ENCODE measurements at places on chromosomes 5 and 9. TPM values are rescaled to one million over a fixed set of nuclear protein-coding genes. Genes with fewer than 3 reads are reported as not detected.

DNA sequence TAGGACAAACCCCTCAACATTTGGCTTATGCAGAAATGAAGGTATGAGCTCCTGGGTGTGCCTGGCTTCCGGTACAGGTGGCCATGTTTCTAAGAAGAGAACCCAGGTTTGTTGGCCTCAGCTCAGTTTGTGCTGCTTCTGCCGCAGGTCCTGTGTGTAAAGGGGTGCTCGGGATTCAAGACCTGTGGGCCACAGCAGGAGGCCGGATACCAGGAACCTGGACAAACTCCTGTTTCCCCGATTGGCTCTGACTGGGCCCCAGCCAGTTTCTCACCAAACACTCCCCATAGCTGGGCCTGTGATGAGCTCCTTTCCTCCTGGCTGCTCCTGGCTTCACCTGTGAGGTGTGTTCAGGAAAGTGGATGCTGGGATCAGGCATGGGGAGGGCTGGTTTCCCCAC, 271.2 kb upstream of the IRX2 start:
- H3K4me1 ChIP-seq = no peaks in the 10 kb centered on the region
- no peak for DNase-seq
- no peak overlapping the region for H3K27ac ChIP-seq

- no peaks in the 10 kb centered on the region for H3K36me3 ChIP-seq
- H3K4me3 ChIP-seq = no peak overlapping the region
- H3K4me1 ChIP-seq = no peaks in the 10 kb centered on the region
- DNase-seq = no peak
- no peaks in the 10 kb centered on the region for H3K27me3 ChIP-seq
Observed at GRCh38 chr9:110995420-110996340, 42.6 kb downstream of the LPAR1 start.

GRCh38 chr5:134086943-134087305, 27.6 kb upstream of the TCF7 start:
- no peaks in the 10 kb centered on the region for H3K27me3 ChIP-seq
- no peak overlapping the region for H3K4me3 ChIP-seq
- DNase-seq = peak; percentile 35
- H3K4me1 ChIP-seq = peaks cover 89% of the 10 kb centered on the region

Gene TAS2R1
- not detected for total RNA-seq

DNA sequence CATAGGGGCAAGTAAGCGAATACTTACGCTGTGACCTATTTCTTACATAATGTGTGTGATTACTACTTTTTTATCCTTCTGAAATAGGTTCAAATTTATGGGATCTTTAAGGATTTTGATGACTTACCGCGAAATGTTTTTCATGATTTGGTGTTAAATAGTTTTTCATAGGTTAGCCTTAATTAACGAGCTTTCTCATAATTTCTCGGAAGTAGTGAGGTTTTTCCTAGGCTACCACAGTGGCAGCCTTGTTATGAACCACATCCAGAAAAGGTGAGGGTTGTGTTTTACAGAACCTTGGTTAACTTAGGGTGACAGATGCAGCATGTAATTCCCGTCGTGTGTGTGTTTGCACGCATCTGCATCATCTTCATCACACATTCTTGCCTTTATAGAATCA, 1.3 kb downstream of the SH3GL2 start:
- no peaks in the 10 kb centered on the region for H3K4me1 ChIP-seq
- no peak overlapping the region for H3K4me3 ChIP-seq
- no peak for DNase-seq
- H3K27me3 ChIP-seq = no peaks in the 10 kb centered on the region
- no peaks in the 10 kb centered on the region for H3K36me3 ChIP-seq

GRCh38 chr9:74960561-74960960, 7.8 kb upstream of the C9orf40 start:
- H3K27ac ChIP-seq = no peak overlapping the region
- DNase-seq = no peak
- H3K36me3 ChIP-seq = no peaks in the 10 kb centered on the region

Data from CD8-positive, alpha-beta memory T cell (primary cell).